ENCODE measurements at places on chromosomes 2 and 18.

- DNase-seq: no peak
These were observed 447.2 kb upstream of the SPHKAP start for GRCh38 chr2:228628682-228629081.

DNA sequence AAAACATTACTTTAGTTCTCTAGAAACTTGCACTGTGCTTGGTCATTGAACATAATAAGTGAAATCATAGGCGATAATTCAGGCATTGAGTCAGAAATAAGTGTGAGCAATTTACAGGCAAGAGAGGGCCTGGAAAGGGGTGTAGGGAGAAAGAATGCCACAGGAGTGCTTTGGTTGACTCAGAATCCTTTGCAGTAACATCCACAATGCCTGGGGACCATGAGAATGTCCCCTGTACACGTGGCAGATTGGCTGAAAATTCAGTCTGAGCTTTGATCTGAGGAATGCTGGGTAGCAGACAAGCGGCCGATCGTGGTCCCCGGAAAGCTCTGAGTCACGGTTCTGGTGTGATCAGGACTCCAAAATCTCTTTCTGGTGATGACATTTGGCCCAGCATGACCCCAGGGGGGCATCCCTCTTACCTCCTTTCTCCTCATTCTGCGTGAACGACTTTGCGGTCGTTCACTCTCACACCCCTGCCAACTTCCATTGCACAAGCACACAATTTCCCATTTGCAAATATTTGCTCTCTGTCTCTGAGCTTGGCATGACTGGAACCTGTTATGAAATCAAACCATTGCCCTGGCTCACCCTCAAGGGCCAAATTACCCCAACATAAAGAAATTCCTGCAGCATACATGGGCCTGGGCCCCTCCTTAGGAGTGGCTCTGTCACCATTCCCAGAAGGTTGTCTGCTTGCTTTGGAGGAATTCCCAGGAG, 305.0 kb upstream of the EPAS1 start:
- no peak for DNase-seq

DNA sequence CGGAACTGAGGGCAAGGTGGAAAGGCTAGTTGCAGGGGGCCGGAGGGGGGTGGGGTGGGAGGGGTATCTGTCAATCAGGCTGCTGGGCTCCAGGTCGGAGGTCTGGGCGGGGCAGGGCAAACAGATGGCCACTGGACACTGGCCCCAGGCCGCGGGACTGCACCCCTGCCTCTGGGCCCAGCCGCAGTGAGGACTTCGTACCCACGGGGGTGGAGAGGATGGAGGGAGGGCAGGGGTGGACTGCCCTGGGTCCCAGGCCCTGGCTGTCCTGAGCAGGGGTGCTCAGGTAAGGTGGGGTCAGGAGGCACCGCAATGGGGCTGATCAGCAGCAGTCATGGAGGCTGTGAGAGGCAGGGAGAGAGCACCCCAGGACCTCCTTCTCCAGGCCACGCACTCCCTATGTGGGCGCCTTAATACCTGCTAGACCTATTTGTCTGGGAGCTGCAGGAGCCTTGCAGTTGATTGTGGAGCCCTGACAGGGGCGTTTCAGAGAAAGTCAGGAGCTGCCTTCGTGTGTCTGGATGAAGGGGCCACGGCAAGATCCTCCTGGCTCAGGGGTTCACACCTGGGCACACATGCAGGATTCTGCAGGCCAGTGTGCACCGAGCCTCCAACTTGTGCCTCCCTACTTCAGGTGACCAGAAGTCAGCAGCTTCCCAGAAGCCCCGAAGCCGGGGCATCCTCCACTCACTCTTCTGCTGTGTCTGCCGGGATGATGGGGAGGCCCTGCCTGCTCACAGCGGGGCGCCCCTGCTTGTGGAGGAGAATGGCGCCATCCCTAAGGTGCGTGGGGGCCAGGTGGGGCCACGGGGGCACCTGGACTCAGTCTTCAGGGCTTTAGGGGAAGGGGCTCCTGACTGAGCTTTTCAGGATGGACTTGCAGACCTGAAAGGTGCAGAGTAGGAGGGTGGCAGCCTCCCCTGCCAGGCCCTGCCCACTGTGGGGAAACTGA, 1.5 kb downstream of the CTDSP1 start:
- no peak for DNase-seq

DNA sequence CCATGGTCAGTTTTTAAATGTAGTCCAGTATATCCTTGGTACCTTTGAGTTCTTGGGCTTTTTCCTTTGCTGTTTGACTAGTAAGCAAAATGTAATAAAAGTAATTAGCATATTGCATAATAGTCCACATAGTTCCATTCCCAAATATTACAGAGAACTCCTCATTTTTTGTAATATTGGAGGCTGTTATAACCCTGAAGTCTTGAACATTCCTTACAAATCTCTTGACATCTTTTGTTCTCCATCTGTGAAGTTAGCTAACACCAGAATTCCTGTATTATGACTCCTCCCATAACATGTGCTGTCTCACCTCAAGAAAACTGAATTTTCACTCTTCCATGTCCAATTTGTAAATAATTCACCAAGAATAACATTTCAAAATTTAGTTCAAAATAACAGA, 17.1 kb downstream of the CREB1 start:
- DNase-seq: no peak

DNA sequence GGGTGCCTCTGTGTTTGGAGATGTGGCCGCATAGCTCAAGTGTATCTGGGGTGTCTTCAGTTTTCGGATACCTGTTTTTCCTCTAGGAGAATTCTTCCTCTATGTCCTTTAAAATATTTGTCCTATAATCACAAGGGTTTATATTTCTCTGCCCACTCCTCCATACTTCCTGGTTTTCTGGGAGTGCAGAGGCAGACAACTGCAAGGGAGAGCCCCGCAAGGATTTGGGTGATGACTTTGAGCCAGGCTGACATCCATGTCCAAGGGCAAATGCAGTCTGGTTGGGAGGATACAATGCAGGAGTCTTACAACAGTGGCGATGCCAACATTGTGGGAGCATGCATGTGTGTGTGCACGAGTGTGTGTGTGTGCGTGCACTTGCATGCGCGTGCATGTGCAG, 2.1 kb downstream of the IL1RL1 start:
- no peak for DNase-seq

Data from stimulated activated CD4-positive, alpha-beta T cell treated with anti-CD3 and anti-CD28 coated beads, Interleukin-1b, Interleukin-23, amount 100 ng/mL, for 48 hours (primary cell).